Tibial nerve (tissue), 4 donors: ENCODE measurements at places on chromosomes 13 and 19. TPM values are rescaled to one million over a fixed set of nuclear protein-coding genes. Genes with fewer than 3 reads are reported as not detected.

Gene DIAPH3
- 0.30 TPM for total RNA-seq

- no peak overlapping the region for H3K27ac ChIP-seq
- H3K4me3 ChIP-seq, result no peak overlapping the region
Measured at GRCh38 chr13:45434556-45435371, 16.6 kb upstream of the SLC25A30 start.

GRCh38 chr13:30869491-30869890 lies 36.6 kb upstream of the MEDAG start:
- DNase-seq, result no peak
- H3K4me1 ChIP-seq, result no peaks in the 10 kb centered on the region
- no peaks in the 10 kb centered on the region for H3K27me3 ChIP-seq
- no peaks in the 10 kb centered on the region for H3K36me3 ChIP-seq

Gene SPTBN4
- 19.2 TPM for total RNA-seq

DNA sequence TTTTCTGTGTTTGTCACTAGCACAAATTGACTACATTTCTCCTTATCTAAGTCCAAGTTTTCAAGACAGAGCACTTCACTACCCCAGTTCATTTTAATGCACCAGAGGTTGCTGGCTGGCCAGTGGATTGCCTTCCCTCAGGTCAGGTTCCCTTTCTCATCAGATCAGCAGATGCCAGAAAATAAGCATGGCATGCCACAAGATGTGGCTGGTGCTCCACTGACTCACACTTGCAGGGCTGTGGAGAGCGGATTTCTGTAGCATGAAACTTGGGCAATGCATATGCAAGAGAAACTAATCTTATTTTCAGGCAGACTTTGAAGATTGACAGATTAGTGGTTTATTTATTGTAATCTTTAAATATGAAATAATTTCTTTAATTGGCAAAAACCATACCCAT lies 79.5 kb downstream of the RUBCNL start:
- no peaks in the 10 kb centered on the region for H3K36me3 ChIP-seq

Gene LRP3
- 37.2 TPM for total RNA-seq

Gene CNN1
- total RNA-seq, result 21.3 TPM

DNA sequence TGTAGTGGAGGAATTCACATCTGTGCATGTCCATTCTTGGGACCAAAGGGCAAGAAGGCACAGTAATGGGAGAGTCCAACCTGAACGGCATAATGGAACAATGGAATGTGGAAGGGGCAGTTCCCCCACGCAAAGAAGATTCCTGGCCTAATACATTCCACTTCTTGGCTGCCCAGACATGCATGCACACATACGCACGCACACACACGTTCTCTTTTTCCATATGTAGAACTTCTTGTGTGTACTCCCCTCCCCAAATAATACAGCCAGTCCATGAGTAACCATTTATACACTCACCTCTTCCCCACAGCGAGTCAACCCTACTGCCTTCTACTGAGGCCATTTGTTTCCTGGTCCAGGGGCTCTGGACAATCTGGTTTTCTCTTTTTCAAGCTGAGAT lies 6.0 kb upstream of the STK24 start:
- H3K4me1 ChIP-seq, result peaks cover 21% of the 10 kb centered on the region
- no peaks in the 10 kb centered on the region for H3K36me3 ChIP-seq
- no peak overlapping the region for H3K4me3 ChIP-seq
- H3K27ac ChIP-seq, result no peak overlapping the region

GRCh38 chr19:9076901-9077300 lies 10.0 kb upstream of the OR1M1 start:
- peaks cover 7% of the 10 kb centered on the region for H3K4me1 ChIP-seq

GRCh38 chr13:46926916-46927590 lies 30.2 kb upstream of the HTR2A start:
- no peaks in the 10 kb centered on the region for H3K4me1 ChIP-seq
- no peaks in the 10 kb centered on the region for H3K27me3 ChIP-seq
- H3K27ac ChIP-seq, result no peak overlapping the region
- no peaks in the 10 kb centered on the region for H3K36me3 ChIP-seq
- H3K4me3 ChIP-seq, result no peak overlapping the region

GRCh38 chr19:47215581-47215980 lies 15.4 kb downstream of the BBC3 start:
- no peaks in the 10 kb centered on the region for H3K27me3 ChIP-seq
- no peak overlapping the region for H3K27ac ChIP-seq
- no peaks in the 10 kb centered on the region for H3K4me1 ChIP-seq
- H3K4me3 ChIP-seq, result no peak overlapping the region

GRCh38 chr13:50910485-50910805 lies 854 bp downstream of the RNASEH2B start:
- H3K4me1 ChIP-seq, result peaks cover 18% of the 10 kb centered on the region
- peak overlapping the region; percentile 94 for H3K27ac ChIP-seq
- no peaks in the 10 kb centered on the region for H3K36me3 ChIP-seq
- no peak for DNase-seq
- H3K4me3 ChIP-seq, result peak overlapping the region; percentile 95

Gene GARIN5A
- not detected for total RNA-seq

- H3K4me1 ChIP-seq, result no peaks in the 10 kb centered on the region
- no peaks in the 10 kb centered on the region for H3K36me3 ChIP-seq
- H3K27me3 ChIP-seq, result no peaks in the 10 kb centered on the region
Measured at GRCh38 chr13:80173224-80173623, 167.7 kb downstream of the SPRY2 start.

DNA sequence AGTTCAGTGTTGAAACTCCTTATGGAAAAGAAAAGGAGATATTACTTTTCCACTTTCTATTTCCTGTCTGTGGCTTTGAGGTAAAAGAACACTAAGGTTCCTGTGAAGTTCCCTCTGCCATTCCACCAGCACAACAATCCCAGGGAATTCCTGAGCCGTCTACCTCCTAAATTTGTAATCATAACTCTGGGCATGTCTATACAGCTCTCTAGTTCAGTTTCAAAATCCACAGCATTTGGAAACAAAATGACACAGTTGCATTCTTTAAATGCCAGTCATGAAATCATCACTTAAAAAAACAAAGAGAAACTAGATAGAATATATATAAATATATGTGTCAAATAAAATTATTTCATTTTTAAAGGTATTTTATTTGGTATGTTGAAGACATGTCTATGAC lies 9.0 kb upstream of the THSD1 start:
- H3K27me3 ChIP-seq, result no peaks in the 10 kb centered on the region
- no peak for DNase-seq
- H3K4me1 ChIP-seq, result no peaks in the 10 kb centered on the region
- no peak overlapping the region for H3K27ac ChIP-seq
- no peak overlapping the region for H3K4me3 ChIP-seq

- H3K4me1 ChIP-seq, result no peaks in the 10 kb centered on the region
- H3K27ac ChIP-seq, result no peak overlapping the region
- H3K27me3 ChIP-seq, result no peaks in the 10 kb centered on the region
- H3K36me3 ChIP-seq, result no peaks in the 10 kb centered on the region
Measured at GRCh38 chr19:40982594-40983101, 8.4 kb upstream of the CYP2B6 start.

DNA sequence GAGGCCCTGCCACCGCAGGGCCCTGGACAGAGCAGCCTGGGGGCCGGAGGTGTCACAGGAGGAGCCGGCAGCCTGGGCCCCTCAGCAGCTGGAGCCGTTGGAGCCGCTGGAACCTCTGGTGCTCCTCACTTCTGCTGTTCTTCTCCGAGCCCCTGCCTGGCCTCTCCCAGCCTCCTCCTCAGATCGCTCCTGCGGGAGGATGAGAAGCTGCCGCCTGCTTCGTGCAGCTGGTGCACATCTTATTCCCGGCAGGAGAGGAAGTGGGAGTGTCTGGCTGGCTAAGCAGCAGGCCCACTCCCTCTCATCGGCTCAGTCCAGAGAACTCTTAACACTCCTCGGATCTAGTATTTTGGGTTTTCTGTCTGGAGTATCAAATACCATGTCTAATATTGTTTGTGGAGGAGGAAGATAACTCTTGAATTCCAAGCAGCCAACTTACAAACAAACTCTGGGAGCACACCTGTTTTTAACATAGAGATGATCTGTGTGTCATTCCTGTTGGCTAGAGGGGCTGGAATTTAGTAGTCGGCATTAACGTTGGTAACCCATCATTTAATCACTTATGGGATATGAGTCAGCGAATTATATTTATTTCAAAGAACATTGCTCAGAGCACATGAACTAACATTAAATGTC lies 37.1 kb upstream of the RNF113B start:
- H3K27ac ChIP-seq, result no peak overlapping the region
- no peaks in the 10 kb centered on the region for H3K4me1 ChIP-seq
- no peak for DNase-seq

GRCh38 chr13:99418103-99418842 lies 83.0 kb upstream of the TM9SF2 start:
- H3K27ac ChIP-seq, result no peak overlapping the region
- H3K36me3 ChIP-seq, result no peaks in the 10 kb centered on the region
- no peak for DNase-seq
- H3K4me1 ChIP-seq, result peaks cover 8% of the 10 kb centered on the region
- no peak overlapping the region for H3K4me3 ChIP-seq
- H3K27me3 ChIP-seq, result no peaks in the 10 kb centered on the region

DNA sequence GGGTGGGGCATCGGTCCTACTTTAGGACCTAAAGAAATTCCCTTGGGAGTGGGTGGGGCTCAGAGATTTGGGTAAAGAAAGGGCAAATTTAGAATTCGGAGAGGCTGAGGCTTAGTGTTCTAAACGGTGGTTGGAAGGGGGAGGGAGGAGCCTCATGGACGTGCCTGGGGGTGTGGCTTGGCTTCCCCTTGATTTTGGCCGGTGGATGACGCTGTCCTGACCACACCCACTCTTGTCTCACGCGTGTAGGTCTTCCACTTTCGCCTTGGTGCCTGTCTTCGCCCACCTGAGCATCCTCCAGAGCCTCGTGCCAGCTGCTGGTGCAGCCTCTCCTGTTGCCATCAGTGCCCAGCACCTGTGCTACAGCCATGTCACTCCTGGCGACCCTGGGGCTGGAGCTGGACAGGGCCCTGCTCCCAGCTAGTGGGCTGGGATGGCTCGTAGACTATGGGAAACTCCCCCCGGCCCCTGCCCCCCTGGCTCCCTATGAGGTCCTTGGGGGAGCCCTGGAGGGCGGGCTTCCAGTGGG lies 1.2 kb upstream of the NUP62 start:
- H3K27ac ChIP-seq, result peak overlapping the region; percentile 95
- no peaks in the 10 kb centered on the region for H3K4me1 ChIP-seq
- no peaks in the 10 kb centered on the region for H3K36me3 ChIP-seq
- H3K4me3 ChIP-seq, result peak overlapping the region; percentile 94
- H3K27me3 ChIP-seq, result no peaks in the 10 kb centered on the region
- peak; percentile 21 for DNase-seq

DNA sequence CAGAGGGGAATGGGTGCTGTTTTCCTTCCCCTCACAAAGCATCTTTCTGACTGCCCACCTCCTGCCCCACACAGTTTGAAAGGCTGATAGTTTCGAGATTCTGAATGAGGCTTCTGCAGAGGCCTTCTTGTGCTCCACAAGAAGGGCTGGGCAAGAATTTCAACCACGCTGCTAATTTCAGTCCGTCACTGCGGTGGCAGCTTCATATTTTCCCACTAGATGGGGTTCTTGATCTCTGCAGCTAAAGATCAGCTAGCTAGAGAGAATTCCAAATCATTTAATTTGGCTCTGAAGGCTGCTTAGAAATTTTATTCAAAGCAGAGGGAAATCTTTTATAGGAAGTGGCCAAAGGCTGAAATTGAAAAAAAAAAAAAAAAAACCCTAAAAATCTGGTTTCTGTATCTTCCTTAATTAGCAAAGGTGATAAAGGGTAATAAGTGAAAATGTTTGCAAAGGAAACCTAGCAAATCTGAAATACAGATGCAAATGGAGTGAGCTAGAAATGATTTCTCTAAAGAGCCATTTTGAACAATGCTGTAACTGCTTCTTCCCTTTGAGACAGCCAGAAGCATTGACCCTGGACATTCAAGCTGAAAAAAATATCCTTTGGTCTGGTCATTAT lies 38.0 kb upstream of the C13orf42 start:
- peak; percentile 60 for DNase-seq
- H3K4me1 ChIP-seq, result no peaks in the 10 kb centered on the region
- no peak overlapping the region for H3K4me3 ChIP-seq
- H3K36me3 ChIP-seq, result no peaks in the 10 kb centered on the region
- no peaks in the 10 kb centered on the region for H3K27me3 ChIP-seq

Gene KLK2
- total RNA-seq, result not detected

DNA sequence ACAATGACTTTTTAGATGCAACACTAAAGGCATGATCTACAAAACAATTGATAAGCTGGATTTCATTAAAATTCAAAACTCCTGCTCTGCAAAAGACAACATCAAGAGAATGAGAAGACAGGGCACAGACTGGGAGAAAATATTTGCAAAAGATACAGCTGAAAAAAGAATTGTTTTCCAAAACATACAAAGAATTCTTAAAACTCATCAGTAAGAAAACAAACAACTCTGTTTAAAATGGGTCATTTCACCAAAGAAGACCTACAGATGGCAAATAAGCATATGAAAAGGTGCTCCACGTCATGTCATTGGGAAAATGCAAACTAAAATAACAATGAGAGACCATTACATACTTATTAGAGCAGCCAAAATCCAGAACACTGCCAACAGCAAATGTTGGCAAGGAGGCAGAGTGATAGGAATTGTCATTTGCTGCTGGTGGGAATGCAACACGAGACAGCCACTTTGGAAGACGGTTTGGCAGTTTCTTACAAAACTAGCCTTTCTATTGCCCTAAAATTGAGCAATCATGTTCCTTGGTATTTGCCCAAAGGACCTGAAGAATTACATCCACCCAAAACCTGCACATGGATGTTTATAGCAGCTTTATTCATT lies 39.2 kb downstream of the FLT1 start:
- H3K4me3 ChIP-seq, result no peak overlapping the region
- H3K27ac ChIP-seq, result no peak overlapping the region
- no peak for DNase-seq
- no peaks in the 10 kb centered on the region for H3K4me1 ChIP-seq

Gene CFAP97D2
- not detected for total RNA-seq

DNA sequence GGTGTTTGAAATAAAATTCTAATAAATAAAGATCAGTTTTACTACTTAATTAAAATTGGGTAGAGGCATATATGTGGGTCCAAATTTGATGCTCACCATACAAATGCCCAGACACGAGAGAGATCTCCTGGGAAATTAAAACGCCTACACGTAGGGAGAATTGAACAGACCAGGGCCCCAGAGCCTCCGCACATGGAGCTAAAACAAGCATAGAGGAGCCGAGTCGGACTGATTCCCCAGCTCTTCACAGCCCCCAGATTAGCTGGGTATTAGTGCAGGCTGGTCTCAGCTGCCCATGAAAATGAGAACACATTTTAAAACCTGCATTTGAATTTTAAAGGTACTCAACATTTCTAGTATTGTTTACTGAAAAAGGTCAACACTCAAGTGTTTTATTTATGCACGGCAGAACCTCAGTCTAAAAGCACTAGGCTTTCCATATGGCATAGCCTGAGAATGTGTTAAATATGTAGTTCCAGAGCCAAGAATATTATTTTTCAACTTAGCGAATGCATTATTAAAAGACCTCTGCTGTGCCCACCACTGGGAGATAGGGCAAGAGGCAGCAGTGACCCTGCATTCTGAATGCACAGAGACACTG lies 344.8 kb downstream of the ENOX1 start:
- no peak overlapping the region for H3K27ac ChIP-seq
- H3K36me3 ChIP-seq, result no peaks in the 10 kb centered on the region
- H3K4me1 ChIP-seq, result peaks cover 8% of the 10 kb centered on the region
- H3K4me3 ChIP-seq, result no peak overlapping the region
- DNase-seq, result no peak
- H3K27me3 ChIP-seq, result no peaks in the 10 kb centered on the region
